Activated CD4-positive, alpha-beta T cell treated with anti-CD3 and anti-CD28 coated beads, Interleukin-2, amount 10 ng/mL, durations not matched to agents 24 days and 14 days (primary cell): ENCODE measurements at places on chromosomes 6 and 20. TPM values are rescaled to one million over a fixed set of nuclear protein-coding genes. Genes with fewer than 3 reads are reported as not detected.
A peak's percentile ranks its signal among the peaks of the same experiment; 100 is the strongest.

DNA sequence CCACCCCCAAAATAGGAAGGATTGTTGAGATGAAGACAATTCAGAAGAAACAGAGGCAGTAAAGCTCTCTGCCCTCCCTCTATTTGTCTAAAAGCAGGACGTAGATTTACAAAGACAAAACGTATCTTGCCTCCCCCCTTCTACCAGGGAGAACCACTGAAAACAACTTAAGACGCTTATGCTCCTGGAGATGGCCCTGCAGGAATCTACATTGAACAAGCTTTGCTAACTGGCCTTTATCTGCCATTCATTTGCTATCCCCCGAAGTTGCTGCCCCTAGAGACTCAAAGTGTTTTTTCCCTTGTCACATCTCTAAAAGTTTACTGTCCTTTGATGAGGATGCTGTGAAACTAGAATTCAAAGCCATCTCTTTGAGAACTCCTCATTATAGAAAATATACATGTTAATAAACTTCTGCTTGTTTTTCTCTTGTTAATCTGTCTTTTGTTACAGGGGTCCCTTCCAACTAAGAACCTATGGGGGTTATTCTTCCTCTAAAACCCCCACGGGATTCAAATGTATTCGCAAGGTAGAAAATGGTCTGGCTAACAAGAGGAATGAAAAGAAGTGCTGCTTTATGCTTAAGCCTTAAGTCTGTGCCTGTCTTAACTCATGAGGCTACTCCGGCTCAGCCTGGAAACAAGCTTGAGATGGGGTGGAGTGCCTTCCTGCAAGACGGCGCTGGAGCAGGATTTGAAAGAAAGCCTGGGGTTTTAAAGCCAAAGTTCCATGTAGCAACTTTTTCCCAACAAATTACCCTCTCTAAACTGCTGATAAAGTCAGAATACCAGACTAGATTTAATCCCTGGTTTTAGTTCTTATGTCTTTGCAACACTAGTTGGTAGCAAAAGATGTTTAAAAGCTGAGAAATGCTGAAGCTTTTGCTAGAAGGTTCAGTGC is 88.0 kb downstream of the CLIC5 start:
- no peak overlapping the region for H3K4me3 ChIP-seq
- DNase-seq: no peak
- no peaks in the 10 kb centered on the region for H3K27me3 ChIP-seq
- H3K36me3 ChIP-seq: no peaks in the 10 kb centered on the region
- peaks cover 26% of the 10 kb centered on the region for H3K4me1 ChIP-seq
- H3K27ac ChIP-seq: no peak overlapping the region

DNA sequence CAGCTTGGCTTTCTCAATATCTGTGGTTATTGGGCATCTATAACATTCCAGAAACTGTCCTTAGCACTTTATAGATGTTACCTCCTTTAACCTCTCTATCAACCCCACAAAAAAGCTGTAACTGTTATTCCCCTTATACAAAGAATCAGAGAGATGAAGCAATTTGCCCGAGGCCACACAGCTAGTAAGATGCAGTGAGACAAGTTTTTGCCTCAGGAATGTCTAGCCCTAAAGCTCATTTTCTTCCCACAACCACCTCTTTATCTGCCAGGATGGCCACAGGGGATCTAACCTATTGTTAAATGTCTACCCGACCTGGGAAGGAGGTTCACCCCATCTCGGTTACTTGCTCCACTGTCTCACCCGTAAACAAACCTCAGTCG is 31.9 kb upstream of the TCP11 start:
- H3K4me1 ChIP-seq: peaks cover 14% of the 10 kb centered on the region
- no peak overlapping the region for H3K27ac ChIP-seq
- peaks cover 25% of the 10 kb centered on the region for H3K27me3 ChIP-seq
- H3K4me3 ChIP-seq: no peak overlapping the region

- peak; percentile 78 for DNase-seq
- no peaks in the 10 kb centered on the region for H3K27me3 ChIP-seq
- H3K36me3 ChIP-seq: no peaks in the 10 kb centered on the region
- H3K4me3 ChIP-seq: no peak overlapping the region
These were observed 71.4 kb upstream of the TCF21 start for GRCh38 chr6:133817460-133818047.

DNA sequence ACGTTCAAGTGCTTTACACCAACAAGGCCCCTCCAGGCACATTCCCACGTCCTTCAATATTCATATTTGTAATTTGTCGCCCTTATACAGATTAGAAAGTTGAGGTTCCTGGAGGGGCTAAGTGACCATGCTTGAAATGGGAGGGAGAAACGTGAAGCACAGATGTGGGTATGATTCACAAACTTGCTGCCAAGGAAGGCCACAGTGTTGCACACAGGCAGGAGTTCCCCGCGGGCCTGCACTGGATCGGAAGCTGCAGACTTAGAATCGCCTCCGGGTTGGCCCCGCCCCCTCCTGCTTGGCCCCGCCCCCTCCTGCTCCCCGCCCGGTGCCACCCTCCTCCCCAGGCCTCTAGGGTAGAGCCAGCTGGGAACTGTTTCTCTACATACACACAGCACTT is 58.2 kb upstream of the QKI start:
- DNase-seq: no peak
- no peaks in the 10 kb centered on the region for H3K27me3 ChIP-seq
- no peak overlapping the region for H3K4me3 ChIP-seq
- no peak overlapping the region for H3K27ac ChIP-seq
- no peaks in the 10 kb centered on the region for H3K36me3 ChIP-seq

DNA sequence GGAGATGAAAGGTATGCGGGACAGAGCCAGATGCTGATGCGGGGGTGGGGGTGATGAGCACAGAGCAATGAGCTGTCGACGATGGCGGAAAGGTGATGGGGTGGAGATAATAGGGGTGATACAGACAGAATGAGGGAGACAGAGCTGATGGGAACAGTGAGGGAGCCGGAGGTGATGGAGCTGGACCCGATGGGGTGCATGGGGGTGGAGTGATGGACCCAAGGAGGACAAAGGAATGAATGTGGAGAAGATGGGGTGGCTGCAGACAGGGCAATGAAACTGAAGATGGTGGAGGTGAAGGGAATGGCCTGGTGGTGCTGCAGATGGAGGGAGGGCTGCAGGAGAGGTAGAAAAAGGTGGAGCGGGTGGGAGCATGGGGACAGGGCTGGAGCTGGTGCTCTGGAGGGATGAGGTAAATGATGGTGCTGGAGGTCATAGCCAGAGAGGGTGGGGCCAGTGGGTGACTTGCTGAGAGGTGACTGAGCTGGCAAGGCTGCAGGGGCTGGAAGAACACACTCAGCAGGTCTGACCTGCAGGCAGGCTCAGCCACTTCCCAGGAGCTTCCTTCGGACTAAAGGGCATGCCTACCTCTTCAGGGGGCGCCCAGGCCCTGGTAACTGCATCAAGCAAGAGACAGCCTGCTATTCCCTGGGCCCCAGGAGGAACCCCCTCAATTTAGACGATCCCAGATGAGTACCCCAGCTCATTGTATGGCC is 6.0 kb upstream of the FOXS1 start:
- H3K27me3 ChIP-seq: peaks cover 12% of the 10 kb centered on the region
- no peaks in the 10 kb centered on the region for H3K36me3 ChIP-seq
- no peak for DNase-seq
- H3K4me3 ChIP-seq: no peak overlapping the region

- H3K36me3 ChIP-seq: no peaks in the 10 kb centered on the region
- no peak overlapping the region for H3K4me3 ChIP-seq
- DNase-seq: no peak
- no peak overlapping the region for H3K27ac ChIP-seq
- peaks cover 11% of the 10 kb centered on the region for H3K4me1 ChIP-seq
These were observed 71.9 kb downstream of the FGD2 start for GRCh38 chr6:37077191-37077904.

The ELOVL4 gene
- total RNA-seq: 0.88 and 0.89 TPM in 2 replicates

The MCCD1 gene
- total RNA-seq: not detected in 2 replicates

The C4A gene
- total RNA-seq: 2.7 and 3.3 TPM in 2 replicates

The SLC12A5 gene
- total RNA-seq: not detected in 2 replicates
